ENCODE measurements at places on chromosomes 16 and 17. TPM values are rescaled to one million over a fixed set of nuclear protein-coding genes. Genes with fewer than 3 reads are reported as not detected.
A peak's percentile ranks its signal among the peaks of the same experiment; 100 is the strongest.

DNA sequence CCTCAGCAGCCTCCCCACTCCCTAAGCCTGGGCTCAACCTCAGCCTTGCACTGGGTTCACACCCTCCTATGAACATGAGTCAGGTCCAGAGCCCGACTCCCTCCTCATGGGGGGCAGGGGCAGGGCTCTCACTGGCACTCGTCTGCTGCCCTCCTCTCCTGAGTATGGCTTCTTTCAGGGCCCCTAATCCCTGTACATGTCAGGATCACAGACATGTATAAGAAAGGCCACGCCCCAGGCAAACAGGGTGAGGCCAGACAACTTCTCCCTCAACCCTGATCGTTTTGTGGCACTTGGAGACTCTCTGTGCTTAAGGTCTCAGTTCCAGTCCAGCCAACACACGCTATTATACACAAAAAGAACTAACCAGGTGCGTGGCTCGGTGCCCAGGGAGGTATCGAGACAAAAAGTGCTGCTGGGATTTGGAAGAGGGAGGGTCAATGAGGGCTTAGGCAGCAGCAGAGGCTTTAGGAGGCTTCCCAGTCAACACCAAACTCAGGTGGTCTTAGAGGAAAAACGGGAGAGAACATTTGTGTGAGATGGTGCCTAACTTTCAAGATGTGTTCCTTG, 45.2 kb downstream of the CMTM3 start:
- DNase-seq, result no peak

DNA sequence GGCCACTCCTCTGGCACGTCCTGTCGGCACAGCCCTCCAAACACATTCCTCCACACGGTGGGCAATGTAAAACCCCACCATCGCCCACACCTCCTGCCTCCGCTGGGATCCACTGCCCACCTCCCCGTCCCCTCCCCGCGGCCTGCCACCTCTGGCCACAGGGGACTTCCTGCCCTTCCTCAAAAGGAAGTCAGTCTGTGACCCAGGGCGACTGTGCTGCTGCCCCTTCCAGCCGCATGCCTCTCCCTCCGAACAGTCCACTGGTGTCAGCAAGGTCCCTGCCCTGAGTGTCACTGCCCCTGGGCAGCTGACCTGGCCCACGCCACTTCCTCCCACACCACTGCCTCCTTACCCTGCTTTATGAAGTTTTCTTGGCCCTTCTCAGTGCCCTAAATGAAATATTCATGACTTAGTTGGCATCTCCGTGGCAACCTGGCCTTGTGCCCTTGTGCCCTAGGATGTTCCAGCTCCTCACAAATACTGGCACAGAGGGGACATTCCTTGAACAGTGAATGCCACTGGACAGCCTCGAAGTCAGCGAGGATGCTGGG, 2.0 kb downstream of the PLD6 start:
- DNase-seq, result no peak

GRCh38 chr16:62967611-62968010, 931.4 kb upstream of the CDH8 start:
- DNase-seq, result no peak

- DNase-seq, result no peak
Measured at GRCh38 chr16:65875381-65876055, 491.0 kb upstream of the CDH5 start.

GRCh38 chr16:9154567-9155410, 63.3 kb downstream of the HAPSTR1 start:
- no peak for DNase-seq

- no peak for DNase-seq
Measured at GRCh38 chr17:61414936-61415251, 15.3 kb downstream of the TBX2 start.

- DNase-seq, result no peak
Measured at GRCh38 chr17:41230094-41230493, 2.2 kb upstream of the KRTAP9-3 start.

- DNase-seq, result no peak
Measured at GRCh38 chr16:31695667-31696066, 168.0 kb downstream of the AHSP start.

DNA sequence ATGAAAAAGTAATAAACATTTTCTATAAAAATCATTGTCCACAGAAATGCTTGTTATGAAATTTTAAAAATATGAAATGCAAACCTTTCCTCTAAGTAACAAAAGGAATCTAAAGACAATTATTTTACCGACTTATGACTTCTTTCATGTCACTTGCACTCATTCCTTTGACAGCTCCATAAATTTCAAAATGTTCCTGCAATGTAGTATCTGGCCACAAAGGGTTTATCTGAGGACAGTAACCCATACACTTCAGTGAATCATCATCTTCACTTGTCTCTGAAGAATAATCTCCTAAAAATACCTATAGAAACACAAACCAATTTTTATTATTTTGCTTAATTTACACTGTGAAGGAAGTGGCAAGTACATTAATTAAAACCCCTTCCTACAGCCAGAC, 25.6 kb upstream of the ABCA10 start:
- DNase-seq, result no peak

- DNase-seq, result no peak
Measured at GRCh38 chr17:63095459-63095858, 129.4 kb downstream of the TANC2 start.

GRCh38 chr17:32693194-32693897, 183.6 kb downstream of the MYO1D start:
- no peak for DNase-seq

GRCh38 chr16:89917773-89918452, 749 bp upstream of the MC1R start:
- DNase-seq, result peak; percentile 56

DNA sequence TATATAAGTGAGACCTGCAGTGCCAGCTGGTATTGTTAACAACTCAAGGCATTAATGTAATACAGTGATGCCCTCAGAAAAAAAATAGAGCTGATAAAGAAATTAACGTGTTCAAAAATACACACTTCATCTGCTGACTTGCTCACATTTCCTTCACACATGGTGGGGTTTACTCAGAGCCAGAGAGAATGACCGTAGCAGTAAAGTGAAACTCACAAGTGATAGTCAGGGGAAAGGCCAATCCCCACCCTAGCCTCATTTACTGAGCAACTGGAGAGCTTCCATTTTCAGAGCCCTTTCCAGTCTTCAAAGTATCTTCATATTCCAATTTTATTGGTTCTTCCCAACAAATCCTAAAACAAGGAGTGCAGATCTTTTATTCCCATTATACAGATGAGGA, 74.0 kb upstream of the HLF start:
- DNase-seq, result no peak

GRCh38 chr17:75516619-75517296, 430 bp downstream of the TSEN54 start:
- DNase-seq, result peak; percentile 30

- DNase-seq, result no peak
Measured at GRCh38 chr17:61492759-61493526, 40.7 kb downstream of the TBX4 start.

- no peak for DNase-seq
Measured at GRCh38 chr16:15517743-15518377, 83.5 kb downstream of the BMERB1 start.

GRCh38 chr17:72489272-72489641, 368.4 kb downstream of the SOX9 start:
- DNase-seq, result no peak

DNA sequence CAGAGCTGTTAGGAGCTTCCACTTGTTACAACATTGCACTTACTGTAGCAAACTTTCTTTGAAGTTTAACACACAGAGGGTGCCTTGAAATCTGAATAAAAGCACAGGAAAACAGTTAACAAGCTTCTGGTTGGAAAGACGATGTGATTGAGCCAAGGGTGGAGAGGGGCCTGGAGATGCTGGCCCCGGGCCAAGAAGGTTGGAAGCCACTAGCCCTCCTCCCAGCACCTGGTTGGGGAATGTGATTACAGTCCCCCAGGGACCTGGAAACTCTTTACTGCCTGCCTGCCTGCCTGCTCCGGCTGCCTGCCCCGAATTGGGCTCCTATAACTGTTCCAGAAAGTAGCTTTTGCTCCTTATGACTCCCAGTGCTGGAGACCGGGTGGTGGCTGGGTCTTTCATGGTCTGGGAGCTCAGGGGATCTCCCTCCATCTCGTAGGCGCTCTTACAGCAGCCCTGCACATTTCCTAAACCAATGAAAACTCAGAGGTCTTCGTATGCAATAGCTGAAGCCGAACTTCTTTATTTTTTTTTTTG, 48.0 kb upstream of the ZFHX3 start:
- peak; percentile 37 for DNase-seq

GRCh38 chr17:43994272-43995149, 9.9 kb upstream of the NAGS start:
- peak; percentile 62 for DNase-seq

- DNase-seq, result no peak
Measured at GRCh38 chr16:76797457-76797856, 393.5 kb upstream of the MON1B start.

GRCh38 chr17:6041246-6041645, 28.9 kb upstream of the WSCD1 start:
- no peak for DNase-seq

DNA sequence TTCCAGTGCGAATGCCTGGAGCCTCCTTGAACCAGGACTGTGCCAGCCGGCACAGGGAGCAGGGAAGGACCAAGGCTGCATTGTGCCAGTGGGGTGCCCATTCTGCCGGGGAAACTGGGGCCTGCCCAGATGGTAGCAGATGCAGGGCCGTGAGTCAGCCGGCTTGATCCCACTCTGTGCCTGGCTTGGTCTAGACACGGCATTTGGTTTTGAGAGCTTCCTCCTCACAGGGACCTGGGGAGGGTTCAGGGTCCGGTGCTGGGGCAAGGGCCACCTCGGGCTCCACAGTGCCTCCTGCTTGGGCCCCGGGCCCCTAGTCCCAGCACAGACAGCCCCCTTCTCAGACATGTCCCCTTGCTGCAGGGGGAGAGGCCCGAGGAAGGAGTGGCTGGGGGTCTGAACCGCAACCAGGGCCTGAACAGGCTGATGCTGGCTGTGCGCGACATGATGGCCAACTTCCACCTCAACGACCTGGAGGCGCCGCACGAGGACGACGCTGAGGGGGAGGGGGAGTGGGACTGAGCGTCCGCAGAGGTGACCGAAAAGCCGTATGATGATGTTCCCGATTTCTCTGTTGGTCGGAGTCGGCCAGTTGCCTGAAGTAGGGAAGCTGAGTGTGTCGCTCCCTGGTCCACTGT, 7.8 kb upstream of the MC1R start:
- DNase-seq, result no peak

The PRSS53 gene
- total RNA-seq, result 0.39 TPM

The PGS1 gene
- total RNA-seq, result 19.8 TPM

The PHOSPHO1 gene
- total RNA-seq, result not detected

The MAPT gene
- total RNA-seq, result under 0.01 TPM
